ENCODE measurements at places on chromosomes 6 and 20.
A peak's percentile ranks its signal among the peaks of the same experiment; 100 is the strongest.

DNA sequence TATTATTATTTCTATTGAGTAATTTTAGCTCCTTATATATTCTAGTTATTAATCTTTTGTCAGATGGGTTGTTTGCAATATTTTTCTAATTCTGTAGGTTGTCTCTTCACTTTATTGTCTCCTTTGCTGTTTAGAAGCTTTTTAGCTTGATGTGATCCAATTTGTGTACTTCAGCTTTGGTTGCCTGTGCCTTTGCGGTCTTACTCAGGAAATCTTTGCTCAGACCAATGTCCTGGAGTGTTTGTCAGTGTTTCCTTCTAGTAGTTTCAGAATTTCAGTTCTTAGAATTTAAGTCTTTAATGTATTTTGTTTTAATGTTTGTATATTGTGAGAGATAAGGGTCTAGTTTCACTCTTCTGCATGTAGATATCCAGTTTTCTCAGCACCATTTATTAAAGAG lies 916.0 kb upstream of the EYS start:
- no peak for DNase-seq

DNA sequence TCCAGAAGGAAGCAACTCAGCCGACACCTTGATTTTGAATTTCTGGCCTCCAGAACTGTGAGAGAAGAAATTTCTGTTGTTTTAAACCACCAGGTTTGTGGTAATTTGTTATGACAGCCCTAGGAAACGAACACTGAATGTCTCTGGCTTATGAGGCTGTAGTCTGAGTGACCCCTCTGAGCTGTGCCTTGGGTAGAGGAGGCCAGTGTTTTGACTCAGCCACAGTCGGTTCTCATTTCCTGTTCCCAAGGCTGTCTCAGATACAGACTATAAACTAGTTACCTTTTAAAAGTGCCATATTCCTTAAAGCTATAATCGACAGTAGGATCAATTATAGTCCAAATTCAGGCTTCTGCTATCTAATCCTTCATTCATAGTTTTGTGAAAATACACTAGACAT lies 391.2 kb upstream of the MAP3K7 start:
- DNase-seq, result no peak

GRCh38 chr6:125802943-125803377 lies 12.2 kb downstream of the NCOA7 start:
- DNase-seq, result no peak

DNA sequence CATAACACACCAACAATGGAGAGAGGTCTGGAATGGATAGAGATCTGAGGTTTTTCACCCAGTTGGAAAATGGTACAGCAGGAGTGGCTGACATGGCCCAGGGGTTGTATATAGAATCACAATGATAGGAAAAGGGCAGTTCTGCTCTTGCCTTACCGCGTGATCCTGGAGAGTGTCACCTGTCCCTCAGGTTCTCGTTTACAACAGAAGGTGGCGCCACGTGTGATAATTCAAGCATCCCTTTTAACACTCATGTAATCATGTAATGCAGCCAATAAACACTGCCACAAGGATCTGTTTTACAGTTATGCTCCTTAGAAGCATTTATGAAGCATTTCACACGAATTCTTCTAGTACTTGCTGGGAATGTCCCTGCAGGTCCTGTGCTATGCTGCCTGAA lies 12.9 kb upstream of the WFDC2 start:
- DNase-seq, result no peak

GRCh38 chr20:19022118-19022575 lies 190.3 kb upstream of the SLC24A3 start:
- DNase-seq, result no peak

- no peak for DNase-seq
Measured at GRCh38 chr6:169827290-169827717, 75.9 kb downstream of the ERMARD start.

GRCh38 chr6:138896104-138896756 lies 91.8 kb downstream of the REPS1 start:
- no peak for DNase-seq

GRCh38 chr6:53203483-53203882 lies 54.8 kb upstream of the GCM1 start:
- DNase-seq, result no peak

DNA sequence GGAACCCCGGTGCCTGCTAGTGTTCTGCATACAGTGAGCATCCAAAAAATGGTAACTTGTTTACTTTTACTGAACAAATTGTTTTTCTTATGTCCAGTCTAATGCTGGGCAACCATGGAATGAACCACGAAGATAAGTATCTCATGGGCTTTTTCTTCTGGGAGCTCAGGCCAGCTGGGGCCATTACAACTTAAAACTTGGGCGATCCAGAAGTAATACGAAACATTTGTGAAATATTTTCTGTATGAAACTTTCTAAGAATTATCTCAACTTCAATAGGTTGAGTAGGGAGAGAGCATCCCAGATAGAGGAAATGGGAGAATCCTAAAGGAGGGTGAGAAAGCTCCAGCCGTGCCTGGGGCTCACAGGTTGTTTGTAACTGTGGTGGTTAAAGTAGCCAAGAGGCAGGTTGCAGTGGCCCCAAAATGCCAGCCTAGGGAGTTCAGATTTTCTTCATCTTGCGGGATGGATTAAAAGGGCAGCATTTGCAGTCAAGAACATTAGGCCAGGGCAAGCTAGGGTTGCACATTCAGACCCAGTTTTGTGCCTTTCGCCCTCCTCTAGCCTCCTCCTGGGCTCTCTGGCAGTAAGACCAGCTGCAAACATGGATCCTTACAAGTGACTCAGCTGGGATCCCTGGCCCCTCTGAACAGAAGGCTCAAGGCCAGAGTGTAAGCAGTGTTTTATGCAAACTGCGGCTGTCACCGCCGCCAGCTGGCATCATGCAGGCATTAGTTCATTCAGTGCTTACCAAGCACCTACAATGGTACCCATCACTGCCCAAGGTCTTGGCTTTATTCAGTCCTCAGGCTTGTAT lies 41.5 kb downstream of the ELMO2 start:
- DNase-seq, result no peak

DNA sequence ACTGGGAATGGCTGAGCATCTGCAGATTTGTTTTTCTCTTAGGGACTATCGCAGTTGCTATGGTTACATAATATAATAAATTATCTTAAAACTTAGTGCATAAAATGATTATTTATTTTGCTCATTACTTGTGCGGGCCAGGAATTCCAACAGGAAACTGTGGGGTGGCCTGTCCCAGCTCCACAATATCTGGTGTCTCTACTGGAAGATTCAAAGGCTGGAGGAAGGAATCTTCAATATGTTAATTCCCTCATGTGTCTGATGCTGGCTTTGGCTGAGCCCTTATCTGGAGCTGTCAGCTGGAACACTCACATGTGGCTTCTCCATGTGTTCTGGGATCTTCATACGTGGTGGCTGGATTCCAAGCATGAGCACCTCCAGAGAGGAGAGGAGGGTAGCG lies 23.9 kb upstream of the B3GAT2 start:
- DNase-seq, result no peak

GRCh38 chr6:157438611-157439111 lies 57.7 kb downstream of the ZDHHC14 start:
- no peak for DNase-seq

DNA sequence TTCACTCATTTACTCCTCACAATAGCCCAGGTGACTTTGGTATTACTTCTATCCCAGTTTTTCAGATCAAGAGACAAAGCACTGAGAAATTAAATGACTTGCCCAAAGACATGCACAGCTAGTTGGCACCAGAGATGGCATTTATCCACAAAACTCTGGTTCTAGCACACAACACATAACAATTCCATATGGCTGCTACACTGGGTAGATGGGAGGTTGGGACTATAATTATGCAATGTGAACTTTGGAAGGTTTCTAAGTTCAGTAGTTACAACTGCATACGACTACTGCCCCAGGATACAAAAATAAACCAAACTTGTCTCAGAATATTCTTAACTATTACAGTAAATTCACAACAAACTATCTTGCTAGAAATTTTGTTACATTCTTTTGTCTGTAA lies 54.2 kb upstream of the MLIP start:
- no peak for DNase-seq

GRCh38 chr20:49508435-49509199 lies 26.1 kb upstream of the KCNB1 start:
- DNase-seq, result peak; percentile 6

GRCh38 chr20:16553101-16553500 lies 20.1 kb downstream of the KIF16B start:
- DNase-seq, result no peak

- DNase-seq, result no peak
Measured at GRCh38 chr20:31641391-31641790, 3.7 kb downstream of the COX4I2 start.

- DNase-seq, result no peak
Measured at GRCh38 chr20:23569570-23569969, 1.3 kb upstream of the CST9L start.

DNA sequence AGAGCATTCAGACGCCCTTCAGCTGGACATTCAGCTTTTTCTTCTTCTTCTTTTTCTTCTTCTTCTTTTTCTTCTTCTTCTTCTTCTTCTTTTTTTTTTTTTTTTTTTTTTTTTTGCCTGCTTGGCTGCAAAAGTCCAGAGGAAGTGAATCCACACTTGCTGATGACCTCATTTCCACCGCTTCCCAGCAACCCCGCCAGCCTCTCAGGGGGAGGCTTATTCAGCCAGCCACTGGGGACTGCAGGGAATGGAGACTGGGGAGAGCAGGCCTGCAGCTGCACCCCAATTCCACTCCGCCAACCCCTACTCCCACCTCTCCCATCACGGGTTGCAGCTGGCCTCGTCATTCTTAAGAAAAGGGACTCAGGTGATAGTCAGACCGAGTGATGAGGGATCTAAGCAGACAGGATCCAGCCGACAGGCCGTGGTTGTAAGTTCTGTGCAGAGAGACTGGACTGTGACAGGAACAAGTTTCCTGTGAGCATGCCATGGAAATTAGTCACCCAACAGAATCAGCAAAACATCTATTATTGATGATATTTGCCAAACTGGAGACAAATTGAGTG lies 59.0 kb upstream of the QKI start:
- DNase-seq, result peak; percentile 75

- no peak for DNase-seq
Measured at GRCh38 chr6:117919275-117919674, 12.2 kb downstream of the SLC35F1 start.

- DNase-seq, result no peak
Measured at GRCh38 chr6:82179415-82179814, 68.1 kb downstream of the IBTK start.

DNA sequence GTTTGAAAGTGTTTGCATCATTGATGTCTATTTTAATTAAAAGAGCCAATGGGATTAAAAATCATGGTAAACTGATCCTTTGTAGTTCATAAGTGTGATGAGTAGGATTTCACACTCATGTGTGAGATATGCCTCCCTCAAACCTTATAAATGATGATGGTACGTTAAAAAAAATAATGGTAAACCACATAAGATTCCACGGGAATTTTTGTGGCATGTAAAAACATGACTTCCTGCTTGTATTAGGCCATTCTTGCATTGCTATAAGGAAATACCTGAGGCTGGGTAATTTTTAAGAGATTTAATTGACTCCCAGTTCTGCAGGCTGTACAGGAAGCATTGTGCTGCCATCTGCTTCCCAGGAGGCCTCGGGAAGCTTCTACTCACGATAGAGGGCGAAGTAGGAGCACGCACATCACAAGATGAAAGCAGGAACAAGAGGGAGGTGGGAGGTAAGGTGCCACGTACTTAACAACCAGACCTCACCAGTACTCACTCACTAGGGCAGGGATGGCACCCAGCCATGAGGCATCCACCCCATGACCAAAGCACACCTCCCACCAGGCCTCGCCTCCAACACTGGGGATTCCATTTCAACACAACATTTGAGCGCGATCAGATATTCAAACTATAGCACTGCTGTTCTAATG lies 187.6 kb upstream of the QKI start:
- DNase-seq, result peak; percentile 33

DNA sequence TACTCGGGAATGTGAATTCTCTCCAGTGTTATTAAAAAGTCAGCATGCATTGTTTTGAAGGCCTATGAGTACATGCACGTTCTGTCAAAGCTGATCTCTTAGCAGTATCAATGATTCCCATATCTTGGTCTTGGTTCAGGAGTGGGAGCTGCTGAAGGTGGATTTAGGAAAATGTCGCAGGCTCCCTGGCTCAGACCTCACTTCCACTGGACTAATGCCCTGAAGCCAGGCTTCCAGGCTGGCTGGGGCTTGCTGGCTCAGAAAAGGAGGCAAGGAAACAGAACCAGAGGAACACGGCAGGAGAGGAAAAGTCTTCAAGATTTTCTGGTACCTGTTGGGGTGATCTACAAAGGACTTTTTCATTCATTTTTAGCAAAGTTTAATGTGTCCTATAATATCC lies 81.6 kb downstream of the OLIG3 start:
- no peak for DNase-seq

DNA sequence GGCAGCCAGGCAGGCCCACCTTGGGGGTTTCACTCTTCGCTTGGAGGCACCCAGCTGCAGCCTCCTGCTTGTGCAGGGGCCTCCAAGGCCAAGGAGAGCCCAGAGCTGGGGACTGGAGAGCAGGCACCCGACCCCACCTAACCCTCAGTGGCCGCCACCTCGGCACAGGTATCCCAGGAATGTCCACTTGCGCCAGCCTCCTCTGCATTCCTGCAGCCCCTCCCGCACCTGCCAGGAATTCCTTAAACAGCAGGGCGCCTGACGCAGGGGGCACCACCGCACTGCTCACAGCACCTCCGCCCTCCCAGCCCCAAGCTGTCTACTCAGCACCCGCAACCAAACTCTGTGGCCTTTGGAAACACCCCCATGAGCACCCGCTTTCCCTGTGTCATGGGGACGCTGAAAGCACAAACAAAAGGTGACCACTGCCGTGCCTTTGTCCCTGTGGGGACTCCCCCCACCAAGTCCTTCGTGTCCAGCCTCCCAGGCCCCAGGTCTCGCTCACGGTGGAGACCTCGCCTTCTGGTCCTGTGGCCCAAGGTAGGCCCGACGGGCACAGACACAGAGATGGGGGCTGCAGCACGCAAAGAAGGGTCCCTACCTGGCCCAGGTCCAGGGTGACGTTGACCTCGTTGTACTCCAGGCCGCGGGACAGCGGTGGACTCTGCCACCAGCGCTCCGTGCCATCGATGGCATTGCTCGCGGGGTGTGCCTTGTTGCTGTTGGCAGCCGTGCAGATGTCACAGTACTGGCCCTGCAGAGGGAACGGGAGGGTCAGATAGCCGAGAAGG lies 5.1 kb downstream of the LAMA5 start:
- peak; percentile 83 for DNase-seq

DNA sequence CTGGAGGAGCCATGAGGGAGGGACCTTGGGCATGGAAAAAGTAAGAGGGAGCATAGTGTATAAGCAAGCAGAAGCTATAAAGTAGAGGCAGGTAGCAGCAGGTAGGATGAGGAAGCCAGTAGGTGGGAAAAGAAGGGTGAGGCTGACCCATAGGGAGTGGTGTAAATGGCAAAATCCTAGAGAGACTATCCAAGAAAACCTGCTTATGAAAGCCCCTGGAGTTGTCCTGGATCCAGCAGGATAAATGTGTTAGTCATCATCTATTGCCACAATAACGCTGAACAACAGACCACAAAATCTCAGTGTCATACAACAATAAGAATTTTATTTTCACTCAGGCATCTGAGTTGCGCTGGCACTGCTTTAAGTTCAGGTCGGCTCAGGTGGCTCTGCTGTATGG lies 30.2 kb downstream of the CHD6 start:
- DNase-seq, result peak; percentile 48

- DNase-seq, result no peak
Measured at GRCh38 chr20:3166913-3167342, 6.4 kb downstream of the LZTS3 start.
